ENCODE measurements at places on chromosomes 16 and 17.
A peak's percentile ranks its signal among the peaks of the same experiment; 100 is the strongest.

DNA sequence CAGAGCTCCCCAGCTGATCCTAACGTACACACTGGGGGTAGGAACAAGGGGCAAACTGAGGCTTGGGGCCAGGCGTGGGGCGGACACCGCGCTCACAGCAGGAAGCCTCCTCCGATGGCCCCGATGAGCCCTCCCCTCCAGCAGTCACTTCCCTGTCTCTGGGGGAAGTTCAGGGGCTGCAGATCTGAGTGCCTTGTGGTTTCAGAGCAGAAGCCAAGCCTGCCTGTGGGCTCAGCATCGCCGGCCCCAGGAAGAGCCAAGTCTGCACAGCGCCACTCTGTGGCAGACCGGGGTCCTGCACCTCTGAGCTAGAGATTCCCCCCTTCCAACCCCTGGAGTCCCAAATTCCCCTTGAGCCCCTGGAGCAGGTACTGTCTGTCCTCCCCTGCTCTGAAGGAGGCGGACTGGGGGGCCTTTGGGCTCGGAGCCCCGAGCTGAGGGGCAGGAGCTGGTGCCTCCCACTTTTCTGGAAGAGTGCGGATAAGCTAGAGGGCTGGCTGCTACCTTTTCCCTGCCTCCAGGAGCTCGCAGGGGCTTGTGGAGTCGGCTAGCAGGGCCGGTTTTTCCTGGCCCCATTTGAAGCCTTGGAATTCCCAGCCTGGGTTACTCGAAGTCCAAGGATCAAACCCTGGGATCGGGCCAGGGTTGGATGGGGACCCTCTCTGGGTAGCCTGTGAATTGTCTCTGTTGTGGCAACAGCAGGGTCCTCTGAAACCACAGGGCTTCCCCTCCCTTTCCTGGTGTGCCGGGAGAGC lies 2.9 kb downstream of the GSE1 start:
- DNase-seq: peak; percentile 72

- DNase-seq: no peak
Measured at GRCh38 chr17:64275016-64275415, 12.0 kb upstream of the TEX2 start.

DNA sequence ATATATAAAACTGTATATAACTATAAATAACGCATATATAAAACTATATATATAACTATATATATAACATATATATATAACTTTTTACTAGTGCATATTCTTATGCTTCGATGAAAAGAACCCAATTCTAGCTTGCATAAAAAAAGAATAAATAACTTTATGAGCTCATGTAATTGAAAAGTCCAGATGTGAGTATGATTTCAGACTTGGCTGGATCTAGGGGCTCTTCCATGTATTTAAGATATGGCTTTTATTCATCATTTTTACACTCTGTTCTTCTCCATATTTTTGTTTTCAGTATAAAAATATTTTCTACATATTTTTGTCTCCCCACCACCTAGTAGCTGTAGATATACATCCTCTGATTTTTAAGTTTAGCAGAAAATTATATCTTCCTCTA lies 417.5 kb downstream of the CDH11 start:
- no peak for DNase-seq

DNA sequence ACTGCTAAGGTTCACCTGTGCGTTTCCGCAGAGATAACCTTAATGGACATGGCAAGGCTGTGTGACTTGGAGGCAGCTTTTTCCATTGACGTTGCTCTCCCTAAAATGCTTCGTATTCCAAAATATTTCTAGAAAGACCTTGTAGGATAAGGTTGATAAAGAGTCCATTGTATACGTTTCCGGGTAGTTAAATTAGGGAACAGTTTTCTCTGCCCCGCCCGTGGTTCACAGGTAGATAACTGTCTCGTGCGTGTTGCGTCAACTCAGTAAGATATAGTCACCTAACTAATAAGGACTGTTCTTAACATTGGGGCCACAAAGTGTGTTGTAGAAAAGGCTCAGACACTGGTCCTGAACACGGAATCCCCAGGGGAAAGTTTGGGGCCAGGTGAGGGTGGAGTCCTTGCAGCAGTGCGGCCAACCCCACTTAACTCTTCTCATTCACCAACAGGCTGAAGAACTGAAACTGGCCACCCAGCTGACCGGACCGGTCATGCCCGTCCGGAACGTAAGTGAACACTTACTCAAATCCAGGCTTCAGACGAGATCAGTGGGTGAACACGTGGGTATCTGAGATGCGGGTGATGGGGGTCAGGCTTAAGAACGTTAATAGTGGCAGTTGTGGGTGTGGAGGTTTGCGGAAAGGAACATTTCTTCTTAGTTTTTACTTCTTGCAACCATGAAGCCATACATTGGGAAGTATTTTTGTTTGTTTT lies 1.6 kb downstream of the RPL13 start:
- DNase-seq: no peak

DNA sequence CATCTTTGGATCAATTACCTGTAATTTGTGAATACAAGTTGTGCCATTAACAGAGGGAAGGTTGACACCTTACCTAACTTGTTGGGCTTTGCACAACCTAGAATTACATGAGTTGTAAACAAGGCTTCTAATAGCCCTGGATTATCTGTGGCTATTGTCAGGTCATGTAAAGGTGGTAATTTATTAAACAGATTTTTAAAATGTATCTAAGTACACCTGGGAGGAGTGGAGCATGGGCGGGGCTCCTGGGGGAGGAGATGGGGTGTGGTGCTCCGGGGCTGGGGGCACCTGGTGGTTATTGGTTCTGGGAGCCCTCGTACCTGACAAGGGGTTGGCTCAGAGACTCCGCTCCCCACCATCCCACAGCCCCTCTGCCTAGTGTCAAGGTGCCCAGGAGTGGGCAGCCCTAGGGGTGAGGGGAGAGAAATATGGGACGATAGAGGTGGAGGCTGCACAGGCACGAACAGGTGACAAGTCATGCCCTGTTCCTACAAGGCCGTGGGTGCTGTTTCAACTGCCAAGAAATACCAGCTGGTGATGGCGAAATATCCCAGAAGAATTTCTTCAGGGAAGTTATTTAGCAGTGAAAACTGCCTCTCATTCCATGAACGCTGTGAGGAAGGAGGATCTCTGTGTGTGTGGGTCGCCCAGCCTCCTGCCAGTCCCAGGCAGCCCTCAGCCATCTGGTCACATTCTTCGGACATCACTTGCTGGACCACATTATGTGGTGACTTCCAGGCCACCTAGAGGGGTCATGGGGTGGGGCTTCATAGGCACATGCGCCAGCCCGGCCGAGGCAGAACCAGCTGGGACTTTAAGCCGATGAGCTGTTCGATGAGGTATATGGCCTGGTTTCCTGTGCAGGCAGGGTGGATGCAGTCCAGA lies 55.5 kb upstream of the IRX3 start:
- no peak for DNase-seq

DNA sequence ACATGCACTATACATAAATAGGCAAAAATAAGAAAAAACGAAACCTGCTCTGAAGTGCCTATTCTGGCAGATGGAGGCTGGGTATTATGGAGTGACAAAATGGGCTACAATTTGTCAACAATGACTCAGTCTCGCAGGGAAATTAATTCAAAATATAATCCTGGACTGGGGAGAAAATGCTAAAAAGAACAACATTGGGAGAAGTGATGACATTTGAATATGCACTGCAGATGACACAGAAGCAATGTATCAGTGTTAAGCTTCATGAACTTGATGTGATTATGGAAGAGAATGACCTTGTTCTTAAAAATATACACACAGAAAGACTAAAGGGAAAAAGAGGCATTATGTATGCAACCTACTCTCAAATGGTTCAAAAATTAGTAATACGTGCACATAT lies 74.8 kb upstream of the PSMD7 start:
- no peak for DNase-seq

Measured in activated naive CD4-positive, alpha-beta T cell (primary cell).